ENCODE measurements at places on chromosomes 6 and 20. TPM values are rescaled to one million over a fixed set of nuclear protein-coding genes. Genes with fewer than 3 reads are reported as not detected.

HRH3 gene
- not detected for total RNA-seq

RSPH3 gene
- total RNA-seq = 4.0 TPM

GGTLC1 gene
- not detected for total RNA-seq

HSF2 gene
- 29.6 TPM for total RNA-seq

CHRNA4 gene
- not detected for total RNA-seq

HAO1 gene
- total RNA-seq = not detected

ADGB gene
- not detected for total RNA-seq

CAP2 gene
- total RNA-seq = 17.8 TPM

C6orf141 gene
- not detected for total RNA-seq

YIPF3 gene
- total RNA-seq = 95.0 TPM

BYSL gene
- total RNA-seq = 19.0 TPM

ZDHHC14 gene
- 3.8 TPM for total RNA-seq

RGS17 gene
- total RNA-seq = 9.3 TPM

ABCC10 gene
- total RNA-seq = 18.8 TPM

TMEM170B gene
- 1.7 TPM for total RNA-seq

MYBL2 gene
- total RNA-seq = 20.1 TPM

NOX3 gene
- total RNA-seq = not detected

ZC3H12D gene
- under 0.01 TPM for total RNA-seq

MDFI gene
- 1.3 TPM for total RNA-seq

SLPI gene
- not detected for total RNA-seq

ARMC12 gene
- total RNA-seq = under 0.01 TPM
